ENCODE measurements at places on chromosomes 3 and 15. TPM values are rescaled to one million over a fixed set of nuclear protein-coding genes. Genes with fewer than 3 reads are reported as not detected.

Gene SHF
- 3.4 TPM for total RNA-seq

DNA sequence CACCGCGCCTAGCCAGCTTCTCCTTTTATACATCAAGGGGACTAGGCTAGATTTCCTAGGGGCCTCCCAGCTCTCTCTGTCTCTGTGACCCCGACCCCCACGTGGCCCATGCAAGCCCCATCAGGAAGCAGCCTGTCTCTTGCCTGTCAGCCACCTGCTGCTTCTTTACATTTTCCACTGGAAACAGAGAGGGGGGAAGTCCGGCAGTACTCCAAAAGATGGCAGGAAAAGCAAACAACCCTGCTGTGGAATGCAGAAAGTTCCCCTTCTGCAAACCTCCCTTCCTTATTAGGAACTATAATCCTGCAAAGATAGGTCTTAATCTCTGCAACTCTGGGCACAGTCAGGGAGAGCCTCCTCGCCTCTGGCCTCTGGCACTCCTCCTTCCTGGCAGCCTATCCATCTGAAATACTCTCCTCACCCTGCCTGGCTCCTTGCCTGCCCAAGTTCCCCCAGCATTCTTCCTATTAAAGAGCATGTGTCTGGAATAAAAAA, 47.4 kb upstream of the HACD2 start:
- no peak for DNase-seq

Gene DGKG
- total RNA-seq: 0.21 TPM

Gene LACTB
- 43.4 TPM for total RNA-seq

GRCh38 chr3:16066975-16067374, 107.5 kb upstream of the GALNT15 start:
- peak; percentile 96 for DNase-seq
